ENCODE measurements at places on chromosomes 5 and 9.

DNA sequence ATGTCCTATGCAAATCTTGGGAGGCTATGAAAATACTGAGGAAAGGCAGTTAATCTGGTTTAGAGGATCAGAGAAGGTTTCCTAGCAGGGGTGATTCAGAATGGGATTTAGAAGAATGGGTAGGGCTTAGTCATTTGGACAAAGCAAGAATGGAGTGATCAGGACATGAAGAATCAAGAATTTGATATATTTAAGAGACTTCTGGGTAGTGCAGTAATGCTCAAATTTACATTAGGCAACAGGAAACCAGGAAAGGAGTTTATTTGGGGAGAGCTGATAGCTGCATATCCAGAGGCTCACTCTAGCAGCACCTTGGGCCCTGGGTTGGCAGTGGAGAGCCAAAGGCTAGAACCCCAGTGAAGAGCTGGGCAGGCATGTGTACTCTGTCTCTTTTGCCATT is 78.9 kb upstream of the PAPPA start:
- DNase-seq, result no peak

DNA sequence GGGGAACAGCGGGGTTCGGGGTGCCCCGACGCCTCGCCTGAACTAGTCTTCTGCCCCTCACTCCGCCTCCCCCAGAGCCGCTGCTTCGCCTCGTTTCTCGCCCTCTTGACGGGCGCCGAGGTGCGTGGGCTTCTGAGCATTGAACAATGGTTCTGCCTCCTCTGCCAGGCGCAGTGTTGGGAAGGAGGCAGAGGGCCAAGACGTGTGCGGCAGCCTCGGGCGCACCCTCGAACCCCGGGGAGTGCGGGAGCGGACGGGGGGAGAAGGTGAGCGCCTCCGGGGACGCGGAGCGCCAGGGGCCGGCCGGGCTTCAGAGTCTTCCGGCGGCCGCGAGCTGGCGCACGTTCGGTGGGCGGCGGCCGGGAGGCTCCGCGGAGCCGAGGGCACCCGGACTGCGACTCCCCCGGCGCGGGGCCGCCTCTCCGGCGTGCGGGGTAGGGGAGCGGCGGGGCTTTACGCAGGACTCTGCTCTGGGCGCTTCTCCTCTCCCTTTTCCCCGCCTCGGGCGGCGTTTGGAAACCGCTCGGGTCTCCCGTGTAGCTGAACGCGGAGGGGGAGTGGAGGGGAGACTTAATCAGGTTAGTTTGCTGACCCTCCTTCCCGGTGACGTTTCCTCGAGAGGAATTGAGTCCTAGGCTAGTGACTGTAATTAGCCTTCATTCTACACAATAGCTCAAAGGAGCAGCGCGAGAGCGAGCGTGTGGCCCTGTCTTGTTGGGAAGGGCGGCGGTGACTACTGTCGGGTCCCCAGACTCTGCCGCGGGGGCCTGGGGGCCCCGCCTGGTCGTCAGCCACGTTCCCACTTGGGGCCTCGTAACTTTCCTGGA is 1.1 kb downstream of the VLDLR start:
- DNase-seq, result peak; percentile 17

GRCh38 chr5:95599252-95599651 is 20.6 kb upstream of the GPR150 start:
- DNase-seq, result no peak

GRCh38 chr5:169881702-169882303 is 98.5 kb downstream of the INSYN2B start:
- no peak for DNase-seq

- no peak for DNase-seq
Measured at GRCh38 chr5:55575815-55576583, 41.2 kb upstream of the PLPP1 start.

DNA sequence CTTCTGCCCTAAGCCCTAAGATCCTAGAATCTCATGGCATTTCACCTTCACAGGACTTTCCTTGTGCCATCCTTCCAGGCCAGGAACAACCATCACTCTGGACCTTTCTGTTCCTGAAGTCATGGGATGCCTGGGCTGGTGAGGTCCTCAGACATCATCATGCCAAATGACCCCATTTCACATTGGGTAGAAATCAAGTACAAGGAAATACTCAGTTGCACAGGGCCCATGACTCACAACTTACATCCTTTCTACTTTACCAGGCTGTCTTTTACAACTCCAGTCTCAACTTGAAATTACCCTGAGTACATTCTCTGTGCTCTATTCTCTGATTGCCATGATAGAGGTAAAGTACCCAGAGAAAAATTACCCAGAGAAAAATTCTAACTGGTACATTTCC is 167.1 kb downstream of the PIK3R1 start:
- DNase-seq, result no peak

Data from activated CD4-positive, alpha-beta memory T cell treated with anti-CD3 and anti-CD28 coated beads, Interleukin-2, amount 10 ng/mL, durations not matched to agents 7 days and 5 days (primary cell).